Fibroblast of skin of left biceps (primary cell): ENCODE measurements at places on chromosomes 13 and 19.

- DNase-seq: no peak
Measured at GRCh38 chr13:50513300-50513877, 330.1 kb downstream of the DLEU7 start.

DNA sequence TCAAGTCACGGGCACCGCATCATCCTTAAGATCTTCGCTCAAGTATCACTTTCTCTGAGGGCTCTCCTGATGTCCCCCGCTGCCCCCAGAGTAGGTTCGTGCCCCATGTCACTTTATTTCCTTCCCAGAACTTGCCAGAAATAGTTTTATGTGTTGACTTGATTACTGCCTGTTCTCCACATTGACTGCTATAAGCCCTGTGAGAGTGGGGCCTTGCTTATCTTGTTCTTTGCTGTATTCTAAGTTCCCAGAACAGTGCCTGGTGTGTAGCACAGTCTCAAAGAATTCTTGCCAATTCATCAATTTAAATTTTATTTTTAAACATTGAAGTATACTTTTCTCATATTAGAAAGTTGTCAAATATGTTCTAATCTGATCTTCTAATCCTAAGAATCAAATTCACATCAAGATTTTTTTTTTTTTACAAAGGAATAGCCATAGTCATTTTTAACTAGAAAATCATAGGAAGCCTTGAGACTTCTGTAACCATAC is 32.1 kb upstream of the GPR183 start:
- no peak for DNase-seq

DNA sequence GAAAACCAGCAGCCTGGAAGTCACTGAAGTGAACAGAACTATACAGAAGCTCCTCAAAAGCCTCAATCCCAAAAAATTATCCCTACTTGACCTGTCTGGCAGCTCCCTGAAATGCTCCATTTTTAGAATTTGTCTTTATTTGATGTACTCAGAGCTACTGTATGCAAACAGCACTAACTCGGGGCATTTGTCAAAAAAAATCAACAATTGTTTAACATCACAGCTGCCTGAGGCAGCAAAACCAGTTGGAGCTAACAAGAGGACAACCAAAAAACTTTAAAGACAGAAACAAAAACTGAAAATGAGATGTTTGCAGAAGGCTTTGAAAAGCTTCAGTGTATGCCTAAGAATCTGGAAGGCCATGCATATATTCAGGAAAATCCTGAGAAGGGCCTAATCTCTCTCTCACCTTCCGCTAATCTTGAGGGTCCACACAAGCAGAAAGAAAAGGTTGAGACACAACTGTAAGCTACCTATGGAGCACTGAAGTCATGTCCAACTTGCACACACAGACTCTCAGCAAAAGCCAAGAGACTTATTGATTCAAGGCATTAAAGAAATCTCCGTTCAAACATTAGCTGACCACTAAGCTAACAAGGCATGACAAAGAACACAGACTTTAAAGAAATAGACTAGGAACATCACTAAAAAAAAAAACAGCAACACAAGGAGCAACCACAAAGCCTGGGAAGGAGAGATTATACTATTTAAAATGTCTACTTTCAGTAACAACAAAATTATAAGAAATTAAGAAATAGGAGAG is 16.1 kb downstream of the VWA8 start:
- DNase-seq: no peak

DNA sequence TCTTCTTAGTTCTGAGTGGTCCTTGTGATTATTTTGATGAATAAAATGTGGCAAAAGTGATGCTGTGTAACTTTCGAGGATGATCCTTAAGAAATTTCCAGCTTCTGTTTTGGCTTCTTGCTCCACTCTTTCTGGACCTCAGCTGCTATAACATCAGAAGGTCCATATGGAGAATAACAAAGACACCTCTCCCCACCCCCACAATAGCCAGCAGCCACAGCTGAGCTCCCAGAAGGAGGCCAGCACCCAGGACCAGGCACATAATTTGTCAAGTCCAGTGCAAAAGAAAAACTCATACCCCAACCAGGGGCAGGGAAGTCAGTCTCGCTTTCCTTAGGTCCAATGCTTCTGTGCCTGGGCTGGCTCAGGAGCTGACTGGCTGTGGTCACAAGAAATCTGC is 357.6 kb downstream of the RFC3 start:
- no peak for DNase-seq

DNA sequence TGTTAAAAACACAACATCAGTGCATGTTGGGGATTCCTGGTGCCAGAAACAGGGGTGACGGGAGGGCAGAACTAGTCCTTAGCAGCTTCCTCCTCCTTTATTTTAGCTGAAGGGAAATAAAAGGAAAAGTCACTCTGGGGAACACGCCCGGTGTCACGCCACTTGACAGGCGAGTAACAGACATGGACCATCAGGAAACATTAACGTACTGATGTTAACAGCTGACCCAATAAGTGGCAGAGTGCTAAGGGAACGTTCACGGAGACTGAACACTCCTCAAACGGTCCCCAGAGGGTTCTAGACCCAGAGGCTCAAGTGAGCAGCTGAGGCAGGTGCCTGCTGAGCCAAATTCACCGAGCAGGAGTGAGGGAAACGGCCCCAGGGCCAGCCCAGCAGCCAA is 13.9 kb upstream of the EIF3G start:
- DNase-seq: no peak

GRCh38 chr13:48125794-48126228 is 30.9 kb upstream of the MED4 start:
- no peak for DNase-seq

GRCh38 chr13:66106246-66106645 is 1123.9 kb downstream of the PCDH9 start:
- no peak for DNase-seq

DNA sequence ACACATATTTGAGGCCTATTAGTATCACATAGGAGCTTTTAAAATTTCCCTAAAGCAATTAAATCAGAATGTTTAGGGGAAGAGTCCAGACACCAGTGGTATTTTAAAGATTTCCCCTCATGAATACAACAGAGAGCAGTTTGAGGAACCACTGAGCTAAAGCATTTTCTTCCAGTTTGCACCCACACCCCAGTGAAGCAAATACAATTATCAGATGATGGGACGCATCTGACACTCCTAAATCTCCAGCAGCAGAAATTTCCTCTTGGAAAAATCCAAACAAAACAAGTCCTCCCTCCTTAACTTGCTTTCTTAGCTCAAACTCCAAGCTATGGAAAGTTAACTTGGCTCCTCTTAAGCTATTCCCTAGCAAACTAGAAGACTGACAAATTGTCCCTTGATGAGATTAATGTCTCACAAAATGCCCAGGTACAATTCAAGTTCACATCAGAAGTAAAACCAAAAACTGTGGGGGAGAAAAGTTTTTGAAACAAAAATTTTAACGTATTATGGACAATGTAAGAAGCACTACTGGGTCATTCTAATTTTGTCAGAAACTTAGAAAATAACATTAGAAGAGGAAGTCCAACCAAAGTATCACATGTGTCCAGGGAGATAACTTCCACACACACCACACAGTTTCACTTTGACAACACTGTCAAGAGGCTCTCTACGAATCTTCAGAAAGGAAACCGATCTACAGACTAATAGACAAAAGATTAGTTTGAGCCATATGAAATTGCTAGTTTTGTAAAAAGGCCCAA is 74.1 kb downstream of the ABCC4 start:
- DNase-seq: no peak

DNA sequence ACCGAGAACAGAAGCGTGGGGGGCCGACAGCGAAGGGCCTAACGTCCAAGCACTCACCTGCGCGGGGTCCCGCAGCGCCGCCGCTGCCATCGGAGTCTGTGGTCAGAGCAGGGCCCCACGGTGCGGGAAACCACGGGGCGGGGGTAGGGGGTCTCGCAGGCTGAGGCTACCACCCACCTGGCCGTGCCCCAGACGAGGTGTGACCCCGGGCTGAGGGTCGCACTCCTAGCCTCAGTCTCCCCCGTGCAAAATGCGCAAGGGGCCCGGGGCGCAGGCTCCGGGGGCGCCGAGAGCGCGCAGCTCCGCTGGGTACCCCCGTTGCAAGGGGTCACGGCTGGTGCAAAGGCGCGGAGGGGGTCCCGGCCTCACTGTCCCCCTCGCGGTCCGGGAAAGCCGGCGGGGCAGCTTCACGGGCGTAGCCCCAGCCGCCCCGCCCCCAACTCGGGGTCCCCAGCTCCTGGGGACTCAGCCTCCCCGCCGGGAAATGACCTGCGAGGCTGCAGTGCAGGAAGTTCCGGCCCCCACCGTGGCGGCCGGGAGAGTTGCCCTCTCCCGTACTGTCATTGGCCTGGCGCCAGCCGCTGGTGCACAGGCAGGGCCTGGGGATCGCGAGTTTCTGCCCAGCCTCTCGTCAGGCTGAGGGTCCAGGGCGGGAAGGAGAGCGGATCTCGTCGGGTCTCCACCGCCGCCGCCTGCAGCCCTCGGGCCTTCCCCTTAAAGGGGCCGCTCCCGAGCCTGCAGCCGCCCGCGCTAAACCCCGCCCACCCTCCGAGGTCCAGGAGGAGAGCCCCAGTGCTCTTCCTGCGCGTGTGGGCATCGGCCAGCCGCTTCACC is at the start of gene ZNF792:
ZNF792 (minus strand) TSS at position 657 of the 834 bp plus-strand sequence; CDS start at position 90, 567 bp downstream.
- DNase-seq: peak; percentile 2

- DNase-seq: peak; percentile 86
Measured at GRCh38 chr13:29654843-29655547, 59.5 kb upstream of the SLC7A1 start.

DNA sequence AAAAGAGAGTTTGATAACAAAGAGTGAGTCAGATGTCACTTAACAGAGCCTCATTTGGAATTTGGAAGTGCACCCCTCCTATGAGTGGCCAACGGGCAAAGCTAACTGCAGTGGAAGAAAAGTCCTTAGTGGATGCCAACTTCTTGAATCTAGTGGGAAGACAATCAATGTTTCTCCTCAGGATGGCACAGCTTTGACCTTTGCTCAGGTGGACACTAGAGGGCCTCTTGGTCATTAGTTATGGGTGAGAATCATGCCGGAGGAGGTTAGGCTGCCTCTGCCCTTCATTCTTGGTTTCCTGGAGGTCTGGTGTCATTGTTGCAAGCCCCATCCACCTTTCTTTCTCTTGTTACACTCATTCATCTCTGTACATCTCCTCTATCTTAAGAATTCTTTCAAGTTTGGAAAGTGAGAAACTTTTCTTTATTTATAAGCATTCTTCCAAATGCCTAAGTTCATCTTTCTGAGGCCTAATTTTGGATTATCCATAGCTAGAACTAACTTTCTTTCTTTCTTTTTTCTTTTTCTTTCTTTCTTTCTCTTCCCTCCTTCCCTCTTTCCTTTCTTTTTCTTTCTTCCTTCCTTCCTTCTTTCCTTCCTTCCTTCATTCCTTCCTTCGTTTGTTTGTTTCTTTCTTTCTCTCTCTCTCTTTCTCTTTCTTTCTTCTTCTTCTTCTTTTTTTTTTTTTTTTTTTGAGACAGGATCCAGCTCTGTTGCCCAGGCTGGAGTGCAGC is 327.2 kb upstream of the TSHZ3 start:
- no peak for DNase-seq

- DNase-seq: no peak
Measured at GRCh38 chr19:16637535-16637934, 9.5 kb upstream of the MED26 start.

- no peak for DNase-seq
Measured at GRCh38 chr19:30068528-30069395, 126.7 kb downstream of the URI1 start.

DNA sequence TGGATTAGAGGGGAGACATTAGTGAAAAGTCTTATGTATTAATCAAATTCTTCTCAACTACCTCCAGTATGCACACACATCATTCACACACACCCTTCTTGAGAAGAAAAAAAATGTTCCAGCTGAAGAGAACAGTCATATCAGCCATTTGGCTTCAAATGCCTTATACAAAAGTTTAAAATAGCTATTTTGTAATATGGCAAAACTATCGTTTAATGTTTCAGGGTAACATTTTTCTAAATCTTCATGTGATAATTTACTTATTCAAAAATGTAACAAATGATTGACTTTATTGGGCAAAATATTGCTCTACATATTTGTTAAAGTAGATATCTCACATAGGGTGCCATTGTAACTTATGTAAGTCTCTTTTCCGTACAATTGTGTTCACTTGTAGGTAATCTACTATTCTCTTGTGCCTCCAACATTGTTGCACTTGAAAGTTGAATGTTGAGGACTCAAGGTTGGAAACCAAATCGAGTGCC is 13.6 kb downstream of the ZIC2 start:
- no peak for DNase-seq

- no peak for DNase-seq
Measured at GRCh38 chr19:13574933-13575332, 68.7 kb upstream of the CACNA1A start.

DNA sequence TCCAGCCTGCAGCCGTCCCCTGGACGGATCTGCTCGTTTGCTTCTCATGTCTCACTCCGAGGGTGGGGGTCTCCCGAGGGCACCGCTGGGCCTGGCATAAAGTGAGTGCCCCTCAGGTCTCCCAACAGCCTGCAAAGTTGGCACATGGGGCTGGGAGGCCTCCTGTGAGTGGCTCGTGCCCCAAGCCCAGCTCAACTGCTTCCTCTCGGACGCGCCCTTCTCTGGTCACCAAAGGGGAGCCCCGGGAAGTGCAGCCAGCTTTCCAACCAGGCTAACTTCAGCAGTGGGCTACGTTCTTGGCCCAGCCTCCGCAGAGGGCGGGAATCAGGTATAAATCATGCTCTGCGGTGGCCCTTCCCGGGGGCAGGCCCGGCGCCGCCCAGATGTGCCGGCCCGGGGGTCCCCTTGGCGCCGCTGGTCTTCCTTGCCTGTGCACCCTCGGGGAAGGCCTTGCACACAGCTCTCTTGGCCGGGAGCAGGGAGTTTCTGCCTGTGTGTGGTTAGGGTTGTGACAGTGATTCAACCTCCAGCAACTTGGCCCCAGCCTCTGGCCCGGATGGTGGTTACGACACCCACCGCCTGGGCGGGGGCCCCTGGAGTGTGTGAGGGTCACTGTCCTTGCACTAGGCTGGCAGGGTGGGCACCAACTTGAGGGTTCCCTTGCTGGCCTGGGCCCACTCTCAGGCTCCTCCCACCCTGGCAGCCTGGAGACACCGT is 20.7 kb downstream of the CEBPG start:
- DNase-seq: peak; percentile 26

DNA sequence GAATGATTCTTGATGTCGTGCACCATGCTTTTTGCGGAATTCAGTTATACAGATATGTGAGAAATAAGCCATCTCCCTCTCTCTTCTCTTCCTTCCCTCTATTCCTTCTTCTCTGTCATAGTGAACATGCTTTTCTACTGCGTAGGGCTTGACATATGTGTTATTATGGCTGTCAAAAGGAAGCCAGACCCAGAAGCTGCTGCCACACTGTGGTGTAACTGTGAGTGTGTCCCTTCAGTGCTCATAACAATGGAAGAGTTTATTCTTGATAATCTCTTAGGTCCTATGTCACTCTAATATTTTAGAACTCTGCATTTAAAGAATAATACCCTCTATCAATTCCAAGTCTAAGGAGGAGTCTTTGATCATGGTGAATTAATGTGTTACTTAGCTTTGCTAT is 208.9 kb upstream of the TMTC4 start:
- no peak for DNase-seq

DNA sequence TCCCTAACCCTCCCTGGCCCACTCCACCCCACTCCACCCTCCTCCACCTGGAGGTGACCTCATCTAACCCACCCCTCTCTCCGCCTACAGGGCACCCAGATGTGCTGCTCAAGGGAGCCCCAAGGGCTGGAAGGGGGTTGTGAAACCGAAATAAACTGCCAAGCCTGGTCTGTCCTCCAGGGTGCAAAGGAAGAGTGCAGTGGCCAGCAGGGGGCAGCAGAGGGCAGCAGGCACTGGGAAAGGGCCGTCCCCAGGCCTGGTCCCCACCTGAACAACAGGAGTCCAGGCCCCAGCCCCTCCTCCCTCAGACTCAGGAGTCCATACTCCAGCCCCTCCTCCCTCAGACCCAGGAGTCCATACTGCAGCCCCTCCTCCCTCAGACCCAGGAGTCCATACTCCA is 8.4 kb upstream of the BCAM start:
- peak; percentile 22 for DNase-seq

GRCh38 chr13:94329277-94329676 is 150.2 kb downstream of the DCT start:
- DNase-seq: no peak
